NCI-H510A treated with DMSO at 0.1 percent for 48 hours (cell line): ENCODE measurements at places on chromosomes 16 and 17.

DNA sequence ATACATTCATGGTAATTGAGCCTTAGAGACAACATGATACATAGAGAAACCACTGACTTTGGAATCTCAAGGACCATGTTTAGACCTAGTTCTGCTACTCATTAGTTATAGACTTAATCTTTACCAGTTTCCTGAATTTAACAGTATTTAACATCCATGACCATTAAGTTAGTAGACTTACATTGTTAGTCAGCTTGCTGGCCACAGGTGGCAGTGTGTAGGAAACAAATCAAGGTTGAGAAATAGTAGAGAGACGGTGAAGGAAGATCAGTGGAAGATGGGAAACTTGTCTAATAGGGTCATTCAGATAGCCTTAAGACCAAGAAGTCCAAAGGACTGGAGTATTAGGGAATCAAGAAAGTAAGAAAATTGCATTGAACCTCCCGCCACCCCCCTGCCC is 31.0 kb downstream of the OMG start:
- no peak for DNase-seq

DNA sequence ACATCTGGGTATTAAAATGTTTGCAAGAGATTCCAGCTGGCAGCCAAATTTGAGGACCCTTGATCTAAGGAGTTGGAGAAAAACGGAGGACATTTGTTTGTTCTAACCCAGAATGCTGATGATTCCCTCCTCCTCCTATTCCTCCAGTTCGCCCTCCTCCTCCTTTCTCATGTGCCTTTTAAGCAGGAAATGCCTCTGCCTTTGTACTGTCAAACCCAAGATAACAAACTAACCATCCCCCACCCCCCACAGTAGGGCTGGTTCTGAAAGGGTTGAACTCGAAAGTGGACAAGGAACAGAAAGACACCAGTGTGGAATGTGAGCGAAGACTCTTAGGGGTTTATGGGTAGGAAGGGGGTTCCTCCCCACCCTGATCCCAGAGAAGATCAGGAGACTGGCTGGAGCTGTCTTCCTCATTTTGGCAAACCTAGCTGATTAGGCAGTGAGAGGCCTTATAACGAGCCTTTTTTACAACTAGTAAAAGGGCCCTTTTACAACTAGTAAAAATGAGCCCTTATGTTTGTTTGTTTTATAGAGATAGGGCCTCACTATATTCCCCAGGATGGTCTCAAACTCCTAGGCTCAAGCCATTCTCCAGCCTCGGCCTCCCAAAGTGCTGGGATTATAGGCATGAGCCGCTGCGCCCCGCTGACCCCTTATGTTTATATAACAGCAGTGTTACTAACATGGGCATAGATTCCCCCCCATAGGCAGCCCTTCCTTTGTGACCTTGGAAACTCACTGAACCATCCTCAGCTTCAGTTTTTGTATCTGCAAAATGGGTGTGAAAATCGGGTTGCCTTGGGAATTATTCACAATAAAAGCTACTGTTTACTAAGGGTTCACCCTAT is 975 bp downstream of the CHD9 start:
- peak; percentile 41 for DNase-seq

DNA sequence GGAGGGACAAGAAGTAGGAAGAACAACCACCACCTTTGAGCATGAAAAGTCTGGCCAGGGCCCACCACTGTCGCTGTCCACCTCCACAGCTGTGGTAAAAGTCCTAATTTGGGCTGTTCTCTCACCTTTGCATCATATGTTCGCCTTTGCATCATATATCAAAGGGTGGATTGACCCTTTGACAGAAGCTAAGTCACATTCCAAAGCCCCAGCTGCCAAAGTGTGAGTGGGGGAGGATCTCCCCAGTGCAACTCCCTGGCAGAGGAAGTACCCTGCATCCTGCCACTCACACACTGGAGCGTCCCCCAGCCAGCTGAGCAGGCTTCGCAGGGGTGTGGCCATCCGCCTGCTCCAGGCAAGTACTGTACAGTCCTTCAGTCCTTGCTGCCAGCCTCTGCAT is 12.7 kb upstream of the SPECC1 start:
- DNase-seq: peak; percentile 72

GRCh38 chr17:16345565-16345964 is 7.7 kb downstream of the CENPV start:
- no peak for DNase-seq

- no peak for DNase-seq
Measured at GRCh38 chr17:56751145-56751738, 82.5 kb downstream of the C17orf67 start.

- DNase-seq: no peak
Measured at GRCh38 chr16:54655121-54655590, 275.5 kb upstream of the IRX5 start.

DNA sequence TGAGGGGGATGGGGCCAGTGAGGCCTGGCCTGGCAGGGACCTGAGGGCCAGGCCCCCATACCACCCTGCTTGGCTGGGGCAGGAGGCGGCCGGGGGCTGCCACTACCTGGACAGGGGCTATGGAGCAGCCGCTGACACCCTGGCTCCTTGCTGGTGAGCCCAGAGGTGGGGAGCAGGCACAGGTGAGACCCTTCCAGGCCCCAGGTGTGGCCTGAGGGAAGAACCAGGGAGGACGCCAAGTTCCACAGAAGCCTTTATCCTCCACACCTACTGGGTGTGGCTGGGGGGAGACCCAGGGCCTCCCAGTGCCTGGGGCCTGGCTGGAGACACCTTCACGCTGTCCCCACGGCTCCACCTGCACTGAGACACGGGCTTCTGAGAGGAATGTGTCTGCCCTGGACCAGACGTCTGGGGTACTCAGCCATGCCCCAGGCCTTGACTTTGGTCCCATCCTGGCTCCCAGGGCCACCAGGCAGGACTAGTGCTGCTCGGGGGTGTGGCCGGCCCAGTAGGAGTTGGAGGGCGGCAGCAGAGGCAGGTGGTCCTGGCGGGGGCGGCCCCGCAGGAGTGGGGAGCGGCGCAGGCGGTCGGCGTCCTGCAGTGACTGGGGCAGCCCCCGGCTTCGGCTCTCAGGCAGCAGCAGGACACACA is 4.7 kb downstream of the SLC22A31 start:
- DNase-seq: no peak

DNA sequence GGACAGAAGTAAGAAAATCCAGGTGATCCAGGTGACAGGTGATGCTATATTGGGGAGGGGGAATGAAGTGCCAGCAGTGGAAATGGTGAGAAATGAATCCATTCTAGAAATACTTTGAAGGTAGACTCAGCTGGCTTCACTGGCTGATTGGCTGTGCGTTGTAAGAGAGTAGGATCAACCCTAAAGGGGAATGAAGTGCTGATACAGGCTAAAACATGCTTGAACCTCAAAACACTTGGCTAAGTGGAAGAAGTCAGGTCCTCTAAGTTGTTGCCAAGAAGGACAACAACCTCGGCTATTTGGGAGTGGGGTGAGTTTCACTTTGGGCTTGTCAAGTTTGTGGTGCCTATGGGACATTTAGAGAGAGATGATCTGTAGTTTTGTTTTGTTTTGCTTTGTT is 24.1 kb upstream of the SCNN1B start:
- no peak for DNase-seq

DNA sequence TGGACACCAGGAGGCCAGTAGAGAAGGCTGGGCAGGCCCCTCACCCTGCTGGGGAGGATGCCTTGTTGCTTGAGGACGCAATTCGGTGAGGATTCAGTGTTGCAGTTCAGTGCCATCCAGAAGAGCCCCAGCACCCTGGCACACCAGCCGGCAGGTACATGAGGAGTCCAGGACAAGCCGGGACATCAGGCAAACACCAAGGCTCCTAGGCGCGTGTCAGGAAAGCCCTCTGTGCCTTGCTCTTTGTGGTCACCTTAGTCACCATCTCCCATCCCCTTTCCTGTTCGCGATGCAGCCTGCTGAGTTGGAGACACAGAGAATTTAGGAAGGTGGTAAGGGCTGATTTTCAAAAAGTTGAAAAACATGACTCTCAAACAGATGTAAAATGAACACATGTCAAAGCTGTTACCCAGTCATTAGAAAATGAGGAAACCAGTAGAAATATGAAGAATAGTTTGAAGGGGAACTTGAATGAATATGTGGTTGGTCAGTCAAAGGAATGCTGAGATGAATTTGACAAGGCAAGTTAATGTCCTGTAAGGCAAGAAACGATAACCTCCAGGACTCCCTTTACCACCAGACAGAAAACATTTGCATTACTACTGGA is 2.3 kb upstream of the NCBP3 start:
- DNase-seq: no peak

- DNase-seq: peak; percentile 54
Measured at GRCh38 chr17:68205808-68206720, 41.8 kb upstream of the AMZ2 start.

- DNase-seq: no peak
Measured at GRCh38 chr16:56198006-56198754, 6.9 kb downstream of the GNAO1 start.

- peak; percentile 12 for DNase-seq
Measured at GRCh38 chr16:9151597-9151996, 60.2 kb downstream of the HAPSTR1 start.

DNA sequence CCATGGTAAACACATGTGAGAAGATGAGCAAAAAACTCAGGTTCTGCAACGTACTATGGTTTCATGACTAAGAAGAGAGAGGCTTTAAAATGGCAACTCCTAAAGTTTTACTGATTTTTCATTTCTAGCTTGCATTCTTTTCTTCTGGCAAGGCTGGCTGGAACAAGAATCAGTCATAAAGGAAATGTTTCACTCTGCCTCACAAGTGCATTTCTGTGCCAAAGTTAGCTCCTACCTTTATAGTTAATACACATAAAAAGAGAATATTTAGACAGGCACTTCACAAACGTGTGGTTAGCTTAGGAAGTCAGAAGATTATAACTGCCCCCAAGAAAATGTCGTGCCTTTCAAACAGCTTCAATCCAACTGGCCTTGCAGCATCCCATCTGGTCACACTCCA is 417.1 kb upstream of the CDH11 start:
- no peak for DNase-seq

DNA sequence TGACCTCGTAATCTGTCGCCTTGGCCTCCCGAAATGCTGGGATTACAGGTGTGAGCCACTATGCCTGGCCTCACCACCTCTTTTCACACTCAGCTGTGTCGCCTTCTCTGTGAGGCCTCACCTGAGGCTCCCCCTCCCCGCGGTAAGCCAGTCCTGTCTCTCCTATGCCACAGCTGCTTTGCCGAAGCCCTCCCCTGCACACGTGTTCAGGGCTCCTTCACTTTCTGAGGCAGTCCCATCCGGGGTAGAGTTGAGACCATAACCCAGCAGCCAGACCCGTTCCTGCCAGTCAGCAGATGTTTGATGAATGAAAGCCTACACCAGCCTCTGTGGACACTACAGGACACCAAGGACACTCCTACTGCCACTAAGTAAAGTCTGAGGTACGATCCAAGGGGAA is 10.6 kb downstream of the USP7 start:
- no peak for DNase-seq

GRCh38 chr17:79802736-79803420 is 6.0 kb upstream of the CBX8 start:
- DNase-seq: no peak

DNA sequence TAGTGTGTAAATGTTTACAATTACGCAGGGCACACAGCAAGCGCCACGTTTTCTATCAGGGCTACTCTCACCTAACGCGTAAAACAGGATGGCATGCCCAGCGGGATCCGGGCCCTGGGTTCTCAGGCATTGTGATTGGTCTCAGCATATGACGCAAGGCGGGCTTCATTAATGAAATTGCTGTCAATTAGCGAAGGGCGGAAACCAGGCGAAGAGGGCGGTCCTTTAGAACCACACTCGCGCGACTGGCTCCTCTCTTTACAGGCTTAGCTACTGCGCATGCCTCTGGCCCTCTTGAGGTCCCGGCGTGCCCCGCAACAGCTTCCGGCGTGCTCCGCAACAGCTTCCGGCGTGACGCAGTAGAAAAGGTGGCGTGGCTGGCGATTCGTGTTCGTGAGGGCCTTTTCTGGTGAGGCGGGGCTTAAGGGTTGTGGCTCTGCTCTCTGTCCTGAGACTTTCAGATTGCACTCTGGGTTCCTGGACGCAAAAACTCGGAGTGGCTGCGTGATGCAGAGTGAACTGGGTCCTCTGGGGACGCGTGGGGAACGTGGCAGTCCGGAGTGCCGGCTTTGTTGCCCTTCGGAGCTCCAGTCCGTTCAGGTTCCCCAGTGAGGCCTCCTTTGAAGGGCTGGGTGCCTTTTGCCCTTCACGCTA is 9.2 kb downstream of the OR2C1 start:
- peak; percentile 89 for DNase-seq

GRCh38 chr17:807523-808294 is 25.6 kb downstream of the MRM3 start:
- DNase-seq: no peak

GRCh38 chr16:72111657-72112451 is 18.2 kb downstream of the DHX38 start:
- no peak for DNase-seq

GRCh38 chr17:12342609-12343435 is 322.1 kb downstream of the MAP2K4 start:
- no peak for DNase-seq

DNA sequence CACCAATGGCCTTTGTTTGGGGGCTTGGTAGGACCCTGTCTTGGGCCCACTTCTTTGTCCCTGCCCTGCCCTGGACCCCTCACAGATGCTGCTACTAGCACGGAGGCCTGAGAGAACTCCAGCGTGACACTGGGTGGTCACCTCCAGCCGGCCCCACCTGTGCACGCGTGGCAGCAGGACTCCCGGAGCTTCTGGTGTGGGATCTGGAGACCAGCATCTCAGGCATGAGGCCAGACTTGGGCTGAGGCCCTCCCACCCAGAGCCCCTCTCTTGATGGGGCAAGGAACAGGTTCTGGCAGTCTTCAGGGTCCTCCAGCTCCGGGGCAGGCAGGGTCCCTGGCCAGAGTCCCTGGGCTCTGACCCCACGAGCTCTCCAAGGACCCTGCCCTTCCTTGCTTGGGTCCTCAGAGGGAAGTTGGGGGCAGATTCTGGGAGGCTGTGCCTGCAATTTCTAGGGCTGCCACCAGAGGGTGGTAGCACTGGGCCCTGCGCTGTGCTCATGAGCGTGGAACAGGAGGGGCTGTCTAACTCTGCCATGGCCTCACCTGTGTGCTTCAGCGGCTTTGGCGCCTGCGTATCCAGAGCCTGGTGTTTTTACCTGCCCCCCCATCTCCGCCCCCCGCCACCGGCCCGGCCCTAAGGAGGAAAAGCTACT is 3.1 kb upstream of the BAIAP3 start:
- no peak for DNase-seq

- no peak for DNase-seq
Measured at GRCh38 chr17:46118964-46119363, 74.3 kb downstream of the KANSL1 start.

DNA sequence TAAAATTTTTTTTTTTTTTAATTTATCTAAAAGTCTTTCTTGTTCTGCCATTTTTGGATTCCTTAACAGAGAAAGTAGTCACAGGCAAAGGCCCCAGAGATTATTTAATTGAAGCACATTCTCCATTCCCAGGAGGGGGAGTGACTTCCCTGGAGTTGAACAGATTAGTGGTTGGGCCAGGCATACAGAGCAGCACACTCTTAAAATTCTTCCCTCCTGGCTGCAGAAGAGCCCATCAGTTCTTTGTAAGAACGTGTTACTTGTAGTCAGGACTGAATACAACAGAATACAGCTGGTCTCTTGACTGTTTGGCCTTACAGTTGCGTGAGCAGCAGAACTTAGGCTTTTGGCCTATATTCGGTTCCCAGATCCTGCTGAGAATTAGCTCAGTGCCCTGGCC is 1.8 kb downstream of the ALKBH5 start:
- DNase-seq: no peak

- DNase-seq: no peak
Measured at GRCh38 chr16:65372171-65372570, 250.3 kb upstream of the CDH11 start.
